ENCODE measurements at places on chromosomes 3 and 15. TPM values are rescaled to one million over a fixed set of nuclear protein-coding genes. Genes with fewer than 3 reads are reported as not detected.

GRCh38 chr15:92881211-92881754 is 18.8 kb upstream of the CHD2 start:
- H3K36me3 ChIP-seq = peaks cover 33% of the 10 kb centered on the region
- DNase-seq = no peak
- peak overlapping the region; percentile 95 for H3K27ac ChIP-seq
- no peaks in the 10 kb centered on the region for H3K27me3 ChIP-seq
- H3K4me1 ChIP-seq = peaks cover 46% of the 10 kb centered on the region

DNA sequence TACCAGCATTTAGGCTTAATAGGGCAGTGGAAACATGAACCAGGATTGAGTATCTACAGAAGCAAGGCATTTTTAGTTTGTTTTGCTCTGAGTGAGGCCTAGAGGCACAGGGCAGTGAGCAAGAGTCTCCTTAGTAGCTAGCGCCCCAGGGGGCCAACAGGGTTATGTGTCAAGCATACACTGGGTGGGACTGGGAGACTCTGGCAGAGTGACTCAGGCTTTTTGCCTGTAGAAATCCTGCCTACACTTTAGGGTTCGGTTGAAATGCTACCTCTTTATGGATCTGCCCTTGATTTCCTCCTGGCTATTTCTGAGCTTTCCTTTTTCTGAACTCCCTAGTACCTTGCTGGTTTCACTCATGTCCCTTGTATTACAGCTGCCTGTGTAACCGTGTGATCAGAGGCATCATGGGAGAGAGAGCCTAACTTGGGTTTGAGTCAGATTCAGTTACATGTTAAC is 72.2 kb downstream of the TOP2B start:
- no peak for DNase-seq
- H3K27me3 ChIP-seq = no peaks in the 10 kb centered on the region
- H3K4me1 ChIP-seq = no peaks in the 10 kb centered on the region
- no peak overlapping the region for H3K4me3 ChIP-seq
- no peak overlapping the region for H3K27ac ChIP-seq
- peaks cover 7% of the 10 kb centered on the region for H3K36me3 ChIP-seq

GRCh38 chr15:29473621-29474105 is 204.0 kb upstream of the NSMCE3 start:
- no peak overlapping the region for H3K4me3 ChIP-seq
- no peaks in the 10 kb centered on the region for H3K36me3 ChIP-seq
- DNase-seq = no peak
- H3K27me3 ChIP-seq = no peaks in the 10 kb centered on the region

The STIMATE gene
- 35.0 TPM for total RNA-seq

DNA sequence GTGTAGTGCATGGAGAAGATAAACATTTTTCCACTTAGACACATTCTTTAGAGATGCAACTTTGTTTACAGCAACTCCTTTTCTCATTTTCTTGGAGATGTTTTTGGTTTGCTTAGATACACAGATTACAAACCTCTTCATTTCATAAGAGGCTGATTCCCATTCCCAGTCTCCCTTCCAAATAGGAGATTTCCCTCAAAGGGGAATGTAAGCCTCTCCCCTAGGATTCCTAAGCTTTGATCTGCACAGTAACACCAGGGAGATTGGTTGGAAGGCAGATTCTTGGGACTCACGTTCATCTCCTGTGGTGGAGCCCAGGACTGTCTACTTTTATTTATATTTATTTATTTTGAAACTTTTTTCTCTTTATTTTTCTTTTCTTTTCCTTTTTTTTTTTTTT is 63.2 kb downstream of the MCTP2 start:
- peaks cover 27% of the 10 kb centered on the region for H3K36me3 ChIP-seq
- no peak overlapping the region for H3K4me3 ChIP-seq
- DNase-seq = no peak
- H3K4me1 ChIP-seq = peaks cover 57% of the 10 kb centered on the region

DNA sequence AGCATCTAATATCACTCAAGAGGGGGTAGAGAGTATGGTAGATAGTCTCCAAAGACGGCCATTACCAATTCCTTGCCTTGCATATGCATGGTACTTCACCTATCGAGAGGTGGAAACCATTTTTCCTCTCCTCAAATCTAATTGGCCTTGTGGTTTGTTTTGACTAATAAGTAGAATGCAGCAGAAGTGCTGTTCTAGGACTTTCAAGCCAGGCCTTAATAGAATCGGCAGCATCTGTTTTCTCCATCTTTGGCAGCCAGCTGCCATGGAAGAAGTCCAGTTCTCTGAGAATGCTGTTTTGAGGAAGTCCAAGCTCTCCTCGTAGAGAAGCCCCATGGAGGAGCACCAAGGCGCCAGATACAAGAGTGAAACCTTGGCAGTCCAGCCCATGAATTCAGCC is 59.1 kb upstream of the RASGRP1 start:
- no peak overlapping the region for H3K4me3 ChIP-seq
- H3K27me3 ChIP-seq = no peaks in the 10 kb centered on the region
- peaks cover 3% of the 10 kb centered on the region for H3K36me3 ChIP-seq
- DNase-seq = no peak
- no peak overlapping the region for H3K27ac ChIP-seq

- peak; percentile 12 for DNase-seq
- H3K4me3 ChIP-seq = no peak overlapping the region
- peaks cover 5% of the 10 kb centered on the region for H3K36me3 ChIP-seq
- H3K27ac ChIP-seq = peak overlapping the region; percentile 98
- H3K4me1 ChIP-seq = peaks cover 83% of the 10 kb centered on the region
These were observed 117.5 kb upstream of the ARHGEF3 start for GRCh38 chr3:56919137-56919796.
